ENCODE measurements at places on chromosomes 5 and 9. TPM values are rescaled to one million over a fixed set of nuclear protein-coding genes. Genes with fewer than 3 reads are reported as not detected.
A peak's percentile ranks its signal among the peaks of the same experiment; 100 is the strongest.

DNA sequence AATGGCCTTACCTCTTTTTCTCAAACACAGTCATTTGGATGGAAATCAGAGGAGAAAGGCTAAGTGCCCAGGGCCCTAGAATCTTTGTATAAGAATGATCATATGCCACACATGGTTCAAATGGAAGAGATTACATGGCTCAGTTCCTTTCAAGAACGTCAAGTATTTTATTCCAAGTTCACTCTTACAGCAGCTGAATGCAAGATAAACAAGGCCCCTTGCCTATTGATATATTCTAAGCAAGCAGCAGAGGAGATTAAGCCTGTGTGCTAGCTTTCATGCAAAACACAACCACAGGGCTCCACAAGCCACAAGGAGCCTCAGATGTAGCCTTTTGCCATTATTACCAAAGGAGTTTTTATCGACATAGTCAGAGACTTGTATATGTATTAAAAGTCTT, 55.3 kb upstream of the SLCO6A1 start:
- DNase-seq: no peak

GRCh38 chr5:83636156-83636555, 84.5 kb downstream of the HAPLN1 start:
- no peak for DNase-seq

GRCh38 chr5:169357291-169357690, 56.4 kb upstream of the SLIT3 start:
- DNase-seq: no peak

DNA sequence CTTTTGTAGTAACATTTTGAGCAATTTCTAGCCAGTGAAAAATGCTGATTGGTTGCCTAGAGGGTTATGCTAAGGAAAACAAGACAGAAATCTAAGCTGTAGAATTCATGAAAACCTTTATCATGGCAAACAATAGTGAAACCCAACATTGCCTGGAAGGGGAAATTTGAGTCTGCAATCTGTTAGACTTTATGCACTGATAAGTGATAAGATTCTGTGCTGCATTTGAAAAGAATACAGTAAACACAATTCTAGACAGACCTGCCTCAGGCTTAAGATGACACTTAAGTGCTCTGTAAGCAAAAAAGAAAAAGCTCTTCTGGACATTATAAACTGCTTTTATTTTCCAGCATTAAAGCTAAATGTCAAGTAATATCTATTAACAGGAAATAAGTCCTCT, 519.3 kb downstream of the ISL1 start:
- DNase-seq: no peak

DNA sequence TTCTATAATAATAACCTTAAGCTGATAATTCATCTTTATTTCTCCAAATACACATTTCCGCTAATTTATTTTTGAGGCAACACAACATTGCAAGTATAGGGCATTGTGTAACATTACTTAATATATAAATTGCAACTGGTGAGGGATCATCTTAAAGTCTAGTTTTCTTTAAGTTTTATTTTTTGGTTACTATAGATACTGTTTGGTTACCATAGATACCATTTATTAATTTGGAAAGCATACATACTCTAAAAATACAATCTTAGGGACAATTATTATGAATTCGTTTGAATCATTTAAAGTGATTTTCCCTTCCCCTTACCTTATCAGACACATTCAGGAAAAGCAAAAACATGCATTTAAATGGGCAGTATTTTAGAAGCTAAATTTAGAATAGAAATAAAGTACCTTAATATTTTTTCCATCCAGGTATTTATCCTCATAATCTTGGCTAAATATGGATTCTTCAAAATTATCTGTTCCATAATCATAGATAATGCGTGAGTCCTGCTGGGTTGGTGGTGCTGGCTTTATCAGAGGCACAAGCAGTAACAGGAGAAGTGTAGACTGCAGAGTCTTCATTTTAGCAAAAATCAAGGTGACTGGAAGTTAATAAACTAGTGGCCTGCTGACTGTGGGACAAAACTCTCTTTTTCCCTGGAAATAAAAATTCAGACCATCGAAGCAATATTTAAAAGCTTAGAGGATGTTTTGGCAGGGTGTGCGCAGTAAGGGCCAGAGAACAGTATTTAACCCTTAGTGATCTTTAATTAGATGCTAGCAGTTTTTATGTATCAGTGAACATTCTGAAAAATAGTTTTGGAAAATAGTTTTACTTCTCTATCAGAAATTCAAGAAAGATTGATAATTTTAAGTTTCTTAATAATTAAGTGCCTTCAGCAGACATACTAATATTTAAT, 1.3 kb downstream of the OGN start:
- no peak for DNase-seq

GRCh38 chr9:134217431-134218210, 53.3 kb upstream of the RNU6ATAC start:
- DNase-seq: peak; percentile 51

DNA sequence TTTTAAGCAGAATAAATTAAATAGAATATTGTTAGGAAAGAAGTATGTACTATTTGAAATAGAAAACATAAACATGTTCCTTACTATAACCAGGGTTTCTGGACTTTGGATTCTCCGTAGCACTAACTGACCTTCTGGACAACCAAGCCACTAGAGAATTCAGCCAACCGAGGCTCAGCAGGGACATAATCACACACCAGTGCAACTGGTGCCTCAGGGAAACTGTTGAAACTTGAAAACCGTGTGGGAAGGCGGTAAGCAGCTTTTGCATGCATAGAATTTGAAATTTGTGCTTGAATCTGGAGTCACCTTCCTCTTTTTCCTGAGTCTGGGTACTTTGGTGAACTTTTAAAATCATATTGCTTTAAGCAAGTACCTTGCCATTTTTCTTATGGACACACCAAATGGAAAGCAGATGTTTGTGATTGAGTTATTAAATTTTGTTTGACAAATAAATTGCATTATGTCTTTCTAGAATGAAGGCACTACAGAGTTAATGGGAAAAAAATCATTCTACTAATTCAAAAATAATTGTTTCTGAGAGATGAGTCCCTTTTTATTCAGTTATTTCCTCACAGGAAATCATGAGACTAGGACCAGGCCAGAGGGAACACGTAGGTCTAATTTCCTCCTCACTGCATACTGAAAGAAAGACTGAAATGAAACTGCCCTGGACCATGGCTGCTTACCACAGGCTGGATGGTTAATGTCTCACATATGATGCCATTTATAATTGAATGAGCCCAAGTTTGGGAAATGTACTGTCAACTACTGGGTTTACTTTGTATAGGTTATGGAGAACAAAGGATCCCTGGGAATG, 20.6 kb upstream of the SCAMP1 start:
- no peak for DNase-seq

GRCh38 chr5:150515446-150515845, 7.5 kb downstream of the NDST1 start:
- no peak for DNase-seq

DNA sequence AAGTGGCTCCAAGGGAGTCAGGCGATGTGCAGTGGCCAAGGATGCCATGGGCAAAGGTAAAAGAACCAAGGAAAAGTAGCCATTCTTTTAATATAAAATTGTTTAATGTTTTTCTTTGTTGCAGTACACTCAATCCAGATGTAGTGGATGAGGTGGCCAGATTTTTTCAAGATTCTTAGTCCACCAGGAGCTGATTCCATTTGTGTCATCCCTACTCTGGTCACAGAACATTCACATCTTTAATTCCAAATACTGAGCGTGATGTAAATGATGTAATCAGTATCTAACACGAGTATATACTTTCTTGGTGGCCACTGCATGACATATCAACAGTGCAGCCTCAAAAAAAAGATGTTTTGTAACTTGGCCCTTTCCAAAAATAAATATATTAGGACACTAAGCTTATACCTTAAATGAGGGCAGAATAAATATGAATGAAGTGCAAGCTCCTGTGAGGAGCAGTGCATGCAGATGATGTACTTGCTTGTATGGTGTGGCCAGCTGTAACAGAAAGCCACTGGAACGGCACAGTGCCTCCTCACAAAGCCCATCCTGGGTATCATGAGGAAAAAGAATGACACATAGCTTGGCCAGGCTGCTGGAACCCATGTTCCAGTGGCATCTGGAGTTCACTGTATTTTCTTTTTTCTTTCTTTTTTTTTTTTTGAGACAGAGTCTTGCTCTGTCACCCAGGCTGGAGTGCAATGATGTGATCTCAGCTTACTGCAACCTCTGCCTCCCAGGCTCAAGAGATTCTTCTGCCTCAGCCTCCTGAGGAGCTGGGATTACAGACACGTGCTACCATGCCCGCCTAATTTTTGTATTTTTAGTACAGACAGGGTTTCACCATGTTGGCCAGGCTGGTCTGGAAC, 6.5 kb upstream of the SPATA24 start:
- DNase-seq: no peak

- DNase-seq: no peak
Observed at GRCh38 chr5:149550268-149550583, 1.0 kb downstream of the CSNK1A1 start.

The IL33 gene
- total RNA-seq: 0.03 TPM

The SLC45A2 gene
- total RNA-seq: not detected

The PAPPA gene
- total RNA-seq: not detected

The NKD2 gene
- 7.5 TPM for total RNA-seq

The TMC1 gene
- 0.53 TPM for total RNA-seq

The C5orf63 gene
- total RNA-seq: 8.1 TPM
